ENCODE measurements at places on chromosomes 3 and 15.

- DNase-seq = no peak
Measured at GRCh38 chr3:69562020-69562419, 176.1 kb upstream of the FRMD4B start.

- DNase-seq = no peak
Measured at GRCh38 chr15:47975427-47975826, 145.4 kb upstream of the SLC24A5 start.

DNA sequence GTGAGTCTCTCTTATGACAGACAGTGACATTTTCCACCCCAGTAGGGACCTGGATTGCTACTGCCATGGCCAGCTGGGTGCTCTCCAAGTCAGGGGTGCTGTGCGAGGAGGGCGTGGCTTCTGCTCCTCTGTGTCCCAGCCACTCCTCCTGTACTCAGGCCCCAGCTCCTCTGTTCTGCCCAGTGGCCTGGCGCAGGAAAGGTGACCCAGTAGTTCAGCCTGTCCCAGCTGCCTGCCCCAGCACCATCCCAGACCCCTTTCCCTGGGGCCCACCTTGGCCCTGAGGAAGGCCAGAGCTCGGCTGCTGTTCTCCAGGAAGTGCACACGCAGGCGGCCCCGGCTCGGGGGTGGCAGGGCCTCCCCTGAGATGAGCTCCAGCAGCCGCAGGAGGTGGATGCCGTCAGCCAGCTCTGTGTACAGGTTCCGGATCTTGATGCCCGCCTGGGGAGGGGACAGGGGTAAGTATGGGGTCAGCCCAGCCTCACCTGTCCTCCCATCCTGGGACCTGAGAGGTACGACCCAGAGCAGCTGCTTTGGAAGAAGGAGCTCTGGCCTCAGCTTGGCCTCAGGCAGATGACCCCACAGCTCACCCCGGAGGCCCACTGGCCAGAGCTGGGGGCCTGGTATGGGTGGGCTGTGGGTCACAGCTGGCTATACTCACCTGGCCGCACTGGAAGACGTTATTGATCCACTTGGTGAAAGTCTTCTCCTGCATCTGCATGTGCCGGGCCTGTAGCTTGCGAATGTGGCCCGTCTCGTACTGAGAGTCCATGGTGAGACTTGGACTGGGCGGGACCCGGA is 1.0 kb downstream of the SPTBN5 start:
- DNase-seq = no peak

DNA sequence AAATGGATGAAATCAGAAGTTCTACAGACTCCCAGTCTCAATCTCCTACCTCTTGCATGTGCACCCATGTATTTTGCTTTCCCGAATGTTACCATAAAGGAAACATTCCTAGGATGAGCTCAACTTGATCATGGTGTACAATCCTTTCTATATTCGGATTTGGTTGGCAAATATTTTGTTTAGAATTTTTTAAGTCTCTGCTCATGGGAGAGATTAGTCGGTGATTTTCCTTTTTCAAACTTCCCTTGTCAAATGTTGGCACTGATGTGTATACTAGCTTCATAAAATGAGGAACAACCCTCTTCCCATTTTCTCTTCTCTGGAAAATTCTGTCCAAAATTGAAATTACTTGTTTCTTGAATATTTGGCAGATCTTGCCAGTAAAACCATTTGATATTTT is 317.6 kb upstream of the RASGRP1 start:
- DNase-seq = no peak

DNA sequence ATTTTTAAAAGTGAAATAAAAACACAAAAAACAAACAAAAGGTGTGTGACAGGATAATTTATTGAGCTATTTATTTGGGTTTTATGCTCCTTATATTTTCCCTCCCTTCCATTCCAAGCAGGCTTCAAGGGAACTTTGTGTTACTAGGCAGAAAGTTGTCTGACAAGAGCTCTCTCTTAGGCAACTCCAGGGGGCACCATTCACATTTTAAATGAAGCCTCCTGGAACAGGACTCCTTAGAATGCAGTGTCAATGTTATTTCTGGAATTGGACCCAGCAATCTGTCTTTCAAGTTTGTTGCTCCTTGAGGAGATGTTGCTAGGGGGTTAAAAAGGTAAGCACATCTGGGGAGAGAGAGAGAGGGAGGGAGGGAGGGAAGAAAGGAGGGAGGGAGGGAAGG is 5.4 kb upstream of the RFX7 start:
- DNase-seq = no peak

DNA sequence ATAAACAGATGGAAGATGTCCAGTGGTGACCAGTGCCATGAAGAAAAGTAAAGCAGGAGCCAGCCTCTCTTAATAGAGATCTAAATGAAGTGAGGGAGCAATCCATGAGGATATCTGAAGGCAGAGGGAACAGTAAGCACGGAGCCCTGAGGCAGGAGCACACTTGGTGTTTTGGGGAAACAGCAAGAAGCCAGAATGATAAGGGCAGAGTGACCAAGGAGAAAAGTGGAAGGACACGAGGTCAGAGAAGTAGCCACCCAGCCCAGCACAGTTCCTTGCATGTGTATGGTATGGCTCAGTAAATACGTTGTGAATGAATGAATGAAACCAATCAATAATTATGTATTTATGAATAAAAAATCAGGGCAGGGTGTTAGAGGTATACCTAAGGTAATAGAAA is 11.6 kb downstream of the KLHL18 start:
- no peak for DNase-seq

GRCh38 chr3:17686613-17687012 is 55.8 kb downstream of the TBC1D5 start:
- DNase-seq = no peak

DNA sequence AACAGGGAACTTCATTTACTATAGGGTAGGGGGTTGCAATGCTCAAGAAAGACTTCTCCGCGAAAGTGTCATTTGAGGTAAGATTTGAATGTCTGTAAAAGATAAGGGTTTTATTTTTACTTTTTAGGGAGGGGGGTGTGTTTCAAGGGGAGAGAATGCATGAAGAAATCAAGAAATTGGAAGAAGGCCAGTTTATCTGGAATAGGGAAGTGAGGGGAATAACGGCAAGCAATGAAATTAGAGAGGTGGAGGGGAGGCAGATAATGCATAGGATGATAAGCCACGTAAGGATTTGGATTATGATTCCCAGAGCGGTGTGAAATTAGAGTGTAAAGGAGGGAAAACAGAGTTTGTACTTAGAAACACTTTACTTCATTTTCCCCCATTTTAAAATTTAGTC is 63.0 kb upstream of the MB21D2 start:
- DNase-seq = no peak

- DNase-seq = no peak
Measured at GRCh38 chr15:43194795-43195194, 9.6 kb downstream of the CCNDBP1 start.

- no peak for DNase-seq
Measured at GRCh38 chr3:83513677-83514076, 1445.1 kb upstream of the CADM2 start.

GRCh38 chr3:120145542-120146285 is 51.5 kb upstream of the GSK3B start:
- DNase-seq = no peak

- DNase-seq = no peak
Measured at GRCh38 chr15:88970232-88970631, 57.1 kb upstream of the MFGE8 start.

GRCh38 chr3:193225302-193226125 is 15.5 kb upstream of the PLAAT1 start:
- no peak for DNase-seq

DNA sequence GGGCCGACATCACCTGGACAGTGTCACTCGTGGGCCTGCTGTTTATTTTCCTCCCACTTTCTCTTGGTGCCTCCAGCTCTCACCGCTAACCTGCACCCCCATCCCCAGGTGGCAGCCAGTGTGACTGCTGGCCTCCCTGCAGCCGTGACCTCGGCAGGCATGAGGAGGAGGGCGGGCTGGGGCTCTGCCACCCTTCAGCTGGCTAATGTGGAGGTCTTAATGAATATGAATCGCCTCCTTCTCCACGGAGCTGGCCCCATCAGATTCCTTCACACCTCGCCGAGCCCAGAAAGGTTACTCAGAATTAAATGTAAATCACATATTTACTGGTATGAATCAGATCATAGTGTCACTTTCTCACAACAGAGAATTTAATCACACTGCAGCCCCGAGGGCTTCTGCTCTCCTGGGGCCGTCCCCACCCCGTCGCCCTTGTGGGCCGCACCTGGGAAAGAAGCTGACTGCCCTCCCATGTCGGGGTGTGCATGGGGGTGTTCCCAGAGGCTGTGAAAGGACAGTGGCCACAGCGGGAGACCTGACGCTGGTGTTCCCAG is 171.1 kb upstream of the TLE3 start:
- no peak for DNase-seq

DNA sequence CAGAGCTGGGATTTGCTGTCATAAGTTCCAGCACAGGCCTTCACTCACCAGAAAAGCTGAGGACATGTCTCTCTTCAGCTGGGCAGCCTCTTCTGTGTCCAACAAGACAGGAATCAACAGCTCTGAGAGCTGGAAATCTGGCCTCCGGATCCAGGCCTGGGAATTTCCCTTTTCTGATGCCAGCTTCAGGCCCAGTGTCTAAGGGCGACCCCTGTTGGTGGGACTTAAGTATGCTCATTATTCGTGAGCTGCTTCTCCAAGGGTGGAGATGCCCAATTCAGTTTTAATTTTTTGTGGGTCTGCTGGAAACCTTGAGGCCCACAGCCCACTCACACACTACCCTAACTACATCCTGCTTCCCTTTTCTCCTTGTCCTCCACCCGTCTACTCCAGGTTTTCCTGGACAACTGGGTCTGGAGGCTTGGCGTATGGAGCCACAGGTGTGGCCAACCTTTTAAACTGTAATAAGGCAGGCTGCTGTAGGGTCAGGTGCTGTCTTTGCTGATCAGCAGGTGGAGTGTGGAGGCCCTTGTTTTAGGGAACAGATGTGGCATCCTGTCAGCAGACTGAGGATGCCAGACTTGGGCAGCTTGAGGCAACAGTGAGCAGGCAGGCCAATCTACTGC is 2.6 kb upstream of the CEMIP start:
- DNase-seq = peak; percentile 53

DNA sequence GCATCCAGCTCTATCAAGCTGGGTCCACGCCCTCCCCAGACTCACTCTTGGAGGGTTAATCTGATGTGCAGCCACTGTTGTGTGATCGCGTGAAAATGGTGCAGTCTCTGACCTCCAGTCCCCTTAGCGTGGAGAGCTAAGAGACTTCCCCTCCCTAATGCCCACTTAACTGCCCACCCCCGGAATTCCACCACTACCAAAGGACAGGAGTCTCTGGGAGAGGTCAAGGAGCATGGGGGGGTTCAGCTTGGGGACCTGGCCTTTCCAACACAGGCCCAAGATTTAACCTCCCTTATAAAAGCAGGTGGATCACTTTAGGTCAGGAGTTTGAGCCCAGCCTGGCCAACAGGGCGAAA is 48.8 kb downstream of the CCDC12 start:
- no peak for DNase-seq

GRCh38 chr3:100609305-100609704 is at the start of gene ADGRG7:
Gene ADGRG7 (plus strand): TSS chr3:100609601. CDS start chr3:100609857, 256 bp downstream.
- DNase-seq = no peak

- DNase-seq = peak; percentile 21
Measured at GRCh38 chr3:30012941-30013543, 593.4 kb upstream of the TGFBR2 start.

GRCh38 chr3:74435631-74436030 is 178.8 kb downstream of the CNTN3 start:
- DNase-seq = no peak

DNA sequence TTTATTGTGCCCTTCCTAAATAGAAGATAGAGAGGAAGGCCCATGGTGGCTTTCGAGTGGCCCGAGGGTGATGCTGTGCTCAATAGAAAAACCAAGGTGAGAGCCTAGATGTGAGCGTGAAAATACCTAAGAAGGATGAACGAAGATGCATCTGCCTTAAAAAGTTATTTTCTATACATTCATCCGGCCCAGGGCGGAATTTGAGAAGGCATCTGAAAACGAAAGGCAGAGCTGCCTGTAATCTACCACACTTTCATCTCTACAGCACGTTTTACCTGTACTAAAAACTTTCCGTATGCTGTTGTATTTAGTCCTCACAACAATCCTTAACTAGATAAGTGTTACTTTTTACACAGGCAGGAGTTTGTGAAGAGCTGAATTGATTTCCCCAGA is 1.4 kb downstream of the DUT start:
- DNase-seq = no peak

GRCh38 chr15:39192979-39193560 is 387.8 kb upstream of the THBS1 start:
- DNase-seq = no peak

DNA sequence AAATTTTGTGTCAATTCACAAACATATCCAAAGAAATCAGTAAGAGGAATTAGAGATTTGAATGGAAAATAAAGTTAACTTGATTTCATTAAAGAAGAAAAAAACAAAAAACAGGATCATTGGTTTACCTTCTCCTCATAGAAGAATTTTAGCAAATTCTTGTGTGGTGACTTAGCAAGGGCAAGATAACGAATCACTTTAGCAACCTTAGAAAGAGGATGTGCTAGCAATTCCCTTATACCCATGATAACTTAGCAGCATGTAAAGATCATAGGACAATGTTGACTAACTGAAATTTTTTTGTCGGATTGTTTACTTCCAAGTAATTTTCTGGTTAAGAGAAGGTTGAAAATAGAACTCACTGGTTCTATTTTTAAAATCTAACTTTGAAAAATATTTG is 609.3 kb downstream of the GBE1 start:
- DNase-seq = no peak

DNA sequence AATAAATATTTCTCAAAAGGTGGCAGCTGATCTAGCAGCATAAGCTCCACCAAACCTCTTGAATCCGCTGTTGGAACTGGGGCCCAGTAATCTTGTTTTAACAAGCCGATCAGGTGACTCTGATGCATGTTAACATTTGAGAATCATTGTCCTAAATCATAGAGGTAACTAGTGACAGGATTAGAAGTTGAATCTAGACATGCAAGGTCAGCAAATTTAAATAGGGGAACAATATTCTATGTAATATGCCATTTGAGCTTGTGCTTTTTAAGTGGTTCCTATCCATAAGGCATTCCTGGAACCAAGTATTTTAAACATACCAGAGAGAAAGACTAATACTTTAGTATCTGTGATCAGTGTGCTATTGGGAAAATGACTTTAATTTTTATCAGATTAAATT is 412.8 kb downstream of the PYDC2 start:
- no peak for DNase-seq

DNA sequence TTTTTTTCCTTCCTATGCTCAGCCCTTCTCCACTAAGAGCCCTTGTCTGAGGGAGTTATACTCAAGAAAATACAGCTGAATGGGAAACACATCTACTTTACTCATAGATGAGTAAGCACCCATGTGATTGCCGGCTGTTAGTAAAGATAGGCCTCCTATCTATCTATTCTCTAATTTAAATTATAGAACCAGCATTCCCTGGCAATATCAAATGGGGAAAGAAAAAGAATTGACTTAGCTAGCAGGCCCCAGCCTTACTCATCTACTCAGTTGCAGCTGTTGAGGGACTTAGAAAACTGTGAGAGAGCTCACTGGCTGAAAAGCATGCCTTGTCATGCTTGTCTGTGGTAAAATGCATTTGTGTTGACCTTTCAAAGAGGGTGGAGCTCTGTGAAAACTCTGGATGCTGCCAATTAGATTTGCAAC is 116.9 kb upstream of the LRRFIP2 start:
- no peak for DNase-seq

GRCh38 chr3:100205171-100205570 is 55.6 kb upstream of the TBC1D23 start:
- no peak for DNase-seq

- peak; percentile 87 for DNase-seq
Measured at GRCh38 chr3:11774296-11774877, 72.3 kb downstream of the TAMM41 start.
